ENCODE measurements at places on chromosomes 11 and 22.

- DNase-seq: no peak
Measured at GRCh38 chr11:111538407-111539114, 2.0 kb upstream of the LAYN start.

GRCh38 chr22:50693462-50693861, 20.8 kb downstream of the SHANK3 start:
- DNase-seq: no peak

- DNase-seq: peak; percentile 58
Measured at GRCh38 chr22:19756288-19757128, 4.1 kb upstream of the TBX1 start.

- no peak for DNase-seq
Measured at GRCh38 chr11:2812371-2812991, 73.1 kb downstream of the CDKN1C start.

GRCh38 chr22:49956418-49956770, 4.2 kb upstream of the PIM3 start:
- no peak for DNase-seq

GRCh38 chr22:50713571-50714056, 24.4 kb upstream of the ACR start:
- no peak for DNase-seq

All from AG20443 (cell line).